ENCODE measurements at places on chromosomes 5 and 9.

DNA sequence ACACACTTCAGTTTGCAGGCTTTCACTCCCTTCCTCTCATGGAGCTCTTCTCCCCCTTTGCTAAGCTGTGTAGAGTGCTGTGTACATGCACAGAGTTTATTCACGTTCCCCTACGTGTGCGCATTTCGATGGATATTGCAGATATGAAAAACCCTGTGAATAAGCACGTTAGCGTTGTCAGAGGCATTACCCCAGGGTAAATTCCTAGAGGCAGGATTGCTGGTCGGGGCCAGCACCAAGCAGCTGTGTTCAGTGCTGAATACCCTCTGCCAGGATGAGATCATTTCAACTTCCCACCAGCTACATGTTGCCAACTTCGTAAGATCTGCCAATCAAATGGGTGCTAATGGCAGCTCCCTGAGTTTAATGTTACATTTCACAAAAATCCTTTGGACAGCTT is 172.3 kb upstream of the PPP1R26 start:
- DNase-seq = no peak

GRCh38 chr5:151463137-151464029 is 16.0 kb downstream of the SLC36A1 start:
- no peak for DNase-seq

GRCh38 chr9:113673726-113674125 is 202.4 kb upstream of the ZNF618 start:
- DNase-seq = peak; percentile 83

DNA sequence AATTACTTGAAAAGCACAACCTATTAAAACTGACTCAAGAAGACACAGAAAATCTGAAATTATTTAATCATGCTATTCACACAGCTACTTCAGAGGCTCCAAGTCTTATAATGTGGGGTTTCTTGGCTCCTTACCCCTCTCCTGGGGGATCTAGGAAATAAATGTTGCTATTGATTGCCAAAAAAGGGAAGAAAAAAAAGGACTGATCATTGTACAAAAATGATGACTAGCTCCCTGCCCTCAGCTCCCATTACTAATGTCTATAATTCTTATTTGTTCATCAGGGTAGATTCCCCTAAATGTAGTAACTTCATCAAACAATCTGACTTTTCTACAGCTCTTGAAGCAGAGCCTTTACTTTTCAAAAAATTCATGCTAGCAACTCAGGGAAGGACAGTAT is 3.3 kb upstream of the SMC5 start:
- DNase-seq = peak; percentile 68

DNA sequence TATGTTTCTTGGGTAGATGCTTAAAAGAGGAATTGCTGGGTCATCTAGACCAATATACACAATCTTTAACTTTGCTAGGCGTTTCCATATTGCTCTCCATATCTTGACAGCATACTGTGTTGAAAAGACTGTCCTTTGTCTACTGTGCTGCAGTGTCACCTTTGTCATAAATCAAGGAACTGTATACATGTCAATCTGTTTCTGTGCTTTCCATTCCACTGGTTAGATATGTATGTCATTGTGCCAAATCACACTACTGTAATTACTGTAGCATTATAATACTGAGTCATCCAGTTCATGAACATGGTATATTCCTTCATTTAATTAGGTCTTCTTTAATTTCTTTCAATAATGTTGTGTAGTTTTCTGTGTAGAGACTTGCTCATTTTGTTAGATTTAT is 149.7 kb upstream of the RASGRF2 start:
- no peak for DNase-seq

GRCh38 chr5:148113243-148113642 is 49.5 kb downstream of the SPINK5 start:
- no peak for DNase-seq

- DNase-seq = peak; percentile 15
Observed at GRCh38 chr9:102631559-102631958, 363.6 kb upstream of the CYLC2 start.

DNA sequence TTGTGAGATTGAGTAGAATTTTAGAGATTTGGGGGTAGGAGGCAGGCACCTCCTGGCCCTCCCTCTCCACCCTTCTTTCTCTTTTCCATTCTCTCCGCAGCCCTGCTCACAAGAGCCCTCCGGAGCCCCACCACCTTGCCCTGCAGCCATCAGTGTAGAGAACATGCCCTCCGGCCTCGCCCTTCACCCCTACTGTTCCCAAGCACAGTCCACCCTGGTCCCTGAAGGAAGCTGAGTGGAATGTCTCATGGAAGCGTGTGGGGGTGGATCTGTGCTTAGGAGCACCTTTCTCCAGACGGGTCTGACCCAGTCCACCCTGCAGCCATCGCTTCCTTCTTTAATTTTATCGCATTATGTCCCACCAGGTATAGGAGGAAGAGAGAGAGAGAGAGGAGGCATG is 267.1 kb downstream of the NSG2 start:
- DNase-seq = no peak

GRCh38 chr5:14190194-14191164 is 47.3 kb downstream of the TRIO start:
- peak; percentile 100 for DNase-seq

DNA sequence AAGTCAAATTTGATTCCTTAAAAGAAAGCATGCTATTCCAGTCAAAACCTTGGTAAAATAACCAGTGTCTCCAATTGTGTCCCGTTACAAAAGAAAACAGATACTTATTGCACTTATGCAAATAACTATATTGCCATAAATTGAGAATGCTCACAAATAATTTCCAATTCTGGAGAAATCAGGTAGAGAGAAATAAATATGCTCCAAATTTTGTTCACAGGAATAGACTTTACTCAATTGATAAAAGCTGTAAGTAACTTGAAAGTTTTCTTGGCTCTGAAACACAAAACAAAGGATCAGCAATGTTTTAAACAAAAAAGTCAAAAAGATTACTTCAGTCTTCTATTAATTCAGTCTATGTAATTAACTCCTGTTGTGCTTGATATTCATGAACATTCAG is 7.8 kb upstream of the DTWD2 start:
- DNase-seq = no peak

- DNase-seq = no peak
Observed at GRCh38 chr5:93675460-93676450, 65.6 kb downstream of the POU5F2 start.
